ENCODE measurements at places on chromosomes 5 and 9. TPM values are rescaled to one million over a fixed set of nuclear protein-coding genes. Genes with fewer than 3 reads are reported as not detected.

The GARIN3 gene
- not detected for total RNA-seq

DNA sequence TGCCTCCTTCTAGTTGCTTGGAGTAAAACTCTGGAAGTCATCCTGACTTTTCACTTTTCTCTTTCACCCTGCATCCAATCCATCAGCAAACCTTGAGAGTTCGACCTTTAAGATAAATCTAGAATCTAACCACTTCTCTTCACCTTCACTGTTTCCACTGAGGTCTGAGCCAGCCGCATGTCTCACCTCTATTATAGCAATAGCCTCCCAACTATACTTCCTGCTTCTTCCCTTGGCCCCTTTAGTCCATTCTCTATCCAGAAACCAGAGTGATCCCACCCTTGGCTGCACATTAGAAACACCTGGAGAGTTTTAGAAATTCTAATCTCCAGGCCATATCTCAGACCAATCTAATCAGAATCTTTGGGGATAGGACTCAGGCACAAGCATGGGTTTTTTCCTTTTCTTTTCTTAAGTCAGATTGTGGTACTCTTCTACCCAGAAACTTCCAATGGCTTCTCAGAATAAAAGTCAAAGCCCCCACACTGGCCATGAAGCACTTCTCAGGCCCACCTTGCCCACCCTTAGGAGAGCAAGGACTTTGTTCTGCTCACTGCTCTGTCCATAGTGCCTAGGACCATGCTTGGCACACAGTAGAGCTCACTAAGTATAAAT, 33.1 kb downstream of the MFAP3 start:
- DNase-seq = no peak

The DNLZ gene
- total RNA-seq = 44.1 TPM

The PTGDS gene
- total RNA-seq = 10.2 TPM

Data from lower leg skin (tissue), 4 donors.